Occipital lobe (tissue), 3 donors: ENCODE measurements at places on chromosomes 12 and 14.

- DNase-seq, result no peak
Observed at GRCh38 chr12:32281098-32281497, 118.3 kb upstream of the FGD4 start.

DNA sequence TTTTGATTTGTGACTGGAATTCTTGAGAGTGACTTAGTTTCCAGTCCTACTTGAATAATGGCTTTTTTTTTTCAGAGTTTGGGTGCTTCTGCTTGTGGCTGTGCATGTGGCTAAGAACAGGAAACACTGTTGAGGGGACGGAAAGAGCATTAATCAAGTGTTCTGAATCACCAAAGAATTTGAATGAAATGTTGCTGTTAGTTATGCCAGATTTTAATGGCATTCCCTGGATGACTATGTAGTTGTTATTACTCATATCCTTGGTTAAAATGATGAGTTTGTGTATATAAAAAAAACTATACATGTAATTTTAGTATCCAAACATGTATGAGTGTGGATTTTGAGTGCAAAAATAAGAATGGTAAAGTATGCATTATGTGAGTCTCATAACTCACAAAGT lies 347.9 kb downstream of the BCAT1 start:
- no peak for DNase-seq

- DNase-seq, result no peak
Observed at GRCh38 chr12:98294051-98294805, 221.2 kb upstream of the TMPO start.

DNA sequence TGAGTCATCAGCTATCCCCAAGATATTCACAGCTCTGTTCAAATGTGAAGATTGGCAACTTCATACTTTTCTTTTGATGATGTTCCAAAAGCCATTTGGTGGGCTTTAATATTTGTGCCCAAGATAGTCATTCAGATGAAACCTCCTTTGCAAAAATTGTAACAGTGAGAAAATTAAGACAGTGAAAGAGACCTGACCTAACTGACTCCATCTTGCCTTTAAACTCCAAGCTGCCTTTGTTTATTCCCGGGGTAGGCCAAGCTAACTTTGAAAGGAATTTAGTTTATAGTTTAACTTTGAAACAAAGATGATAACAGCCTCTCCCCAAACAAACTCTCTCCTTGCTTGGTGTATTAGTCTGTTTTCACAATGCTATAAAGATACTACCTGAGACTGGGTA lies 221.1 kb downstream of the KTN1 start:
- DNase-seq, result no peak

- peak; percentile 49 for DNase-seq
Observed at GRCh38 chr12:29782285-29782870, 1.4 kb downstream of the TMTC1 start.

GRCh38 chr12:77319166-77319565 lies 253.8 kb upstream of the E2F7 start:
- DNase-seq, result no peak

DNA sequence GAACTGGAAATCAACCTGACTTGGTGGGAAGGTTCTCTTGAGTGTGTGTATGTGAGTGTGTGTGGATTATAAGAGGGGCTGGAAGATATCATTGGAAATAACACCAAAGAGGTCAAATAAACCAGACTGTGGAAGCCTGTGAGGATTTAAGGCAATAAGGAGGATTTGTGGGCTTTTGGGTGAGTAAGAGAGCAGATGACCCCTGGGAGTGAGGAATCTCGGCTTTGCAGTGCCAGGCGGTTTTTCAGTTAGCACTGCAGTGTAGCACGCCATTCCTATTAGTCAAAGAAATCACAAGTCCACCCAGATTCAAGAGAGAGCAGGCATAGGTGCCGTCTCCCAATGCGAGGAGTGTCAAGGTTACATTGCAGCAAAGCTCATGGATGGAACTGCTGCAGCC lies 63.3 kb downstream of the CALM1 start:
- DNase-seq, result no peak

- DNase-seq, result no peak
Observed at GRCh38 chr14:84643446-84643845, 886.5 kb upstream of the FLRT2 start.

- DNase-seq, result no peak
Observed at GRCh38 chr14:97874394-97874793, 1077.2 kb downstream of the VRK1 start.

GRCh38 chr14:56561606-56562005 lies 18.0 kb upstream of the TMEM260 start:
- DNase-seq, result no peak

DNA sequence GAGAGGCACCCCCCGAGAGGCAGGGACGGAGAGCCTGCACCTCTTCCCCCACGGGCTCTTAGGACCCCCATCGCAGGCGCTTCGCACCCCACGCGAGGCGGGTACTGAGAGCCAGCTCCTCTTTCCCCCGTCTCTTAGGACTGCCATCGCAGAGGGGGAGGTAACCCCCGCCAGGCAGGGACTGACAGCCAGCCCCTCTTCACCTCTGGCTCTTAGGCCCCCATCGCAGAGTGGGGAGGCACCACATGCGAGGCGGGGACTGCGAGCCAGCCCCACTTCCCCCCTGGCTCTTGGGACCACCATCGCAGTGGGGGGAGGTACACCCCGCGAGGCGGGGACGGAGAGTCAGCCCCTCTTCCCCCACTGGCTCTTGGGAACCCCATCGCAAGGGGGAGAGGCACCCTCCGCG lies 46.1 kb downstream of the DDX11 start:
- DNase-seq, result no peak

GRCh38 chr12:117606945-117607344 lies 245.5 kb upstream of the NOS1 start:
- DNase-seq, result no peak

DNA sequence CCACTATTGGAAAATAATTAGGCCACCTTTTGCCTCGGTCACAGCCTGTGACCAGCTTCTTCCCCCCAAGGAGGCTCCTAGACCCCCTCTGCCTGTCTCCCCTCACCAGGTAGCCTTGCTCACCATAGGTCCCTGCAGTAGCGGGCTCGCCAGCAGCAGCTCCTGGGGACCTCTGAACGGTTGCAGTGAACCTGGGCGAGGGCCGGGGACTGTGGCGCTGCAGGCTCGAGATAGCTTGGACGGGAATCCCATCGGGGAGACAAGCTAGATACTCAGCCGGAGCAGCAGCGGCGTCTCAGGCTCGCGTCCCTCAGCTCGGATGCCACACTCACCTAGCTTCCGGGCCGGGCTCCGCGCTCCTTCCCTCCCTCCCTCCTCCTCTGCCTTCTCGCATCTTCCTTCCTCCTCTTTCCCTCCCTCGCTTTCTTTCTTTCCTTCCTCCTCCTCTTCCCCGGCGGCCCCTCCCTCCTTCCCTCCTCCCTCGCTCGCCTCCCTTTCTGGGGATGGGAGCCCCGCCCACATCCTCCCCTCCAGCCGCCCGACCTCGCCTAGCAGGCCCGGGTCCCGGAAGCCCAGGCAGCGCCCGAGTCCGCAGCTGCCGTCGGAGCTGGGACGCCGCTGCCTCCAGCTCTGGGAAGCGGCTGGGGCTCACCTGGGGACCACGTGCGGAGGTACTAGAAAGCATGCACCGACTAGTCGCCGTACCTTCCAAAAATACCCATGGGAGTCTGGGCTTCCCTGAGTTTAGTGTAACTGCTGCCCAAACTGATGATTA lies at the start of gene BMP4:
Gene BMP4, minus strand, starts transcription at position 399 of the 775 bp plus-strand sequence. CDS start 4,603 bp downstream, outside the sequence.
- no peak for DNase-seq

DNA sequence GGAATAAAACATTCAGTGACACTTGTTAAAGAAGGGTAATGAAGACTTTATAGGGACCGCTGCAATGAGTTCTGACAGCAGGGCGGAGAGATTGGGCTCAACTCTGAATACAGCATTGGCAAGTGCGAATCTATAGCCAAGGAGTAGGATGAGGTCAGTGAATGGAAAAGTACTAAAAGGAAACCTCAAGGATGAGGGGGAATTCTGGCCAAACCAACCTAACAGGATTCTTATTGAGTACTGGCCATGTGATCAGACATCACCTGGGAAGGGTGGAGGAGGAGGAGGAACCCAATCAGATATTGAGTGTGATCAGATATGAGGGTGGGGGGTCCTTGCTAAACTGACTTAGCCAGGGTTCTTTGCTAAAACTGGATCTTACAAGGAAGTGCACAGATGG lies 31.0 kb downstream of the DRAM1 start:
- DNase-seq, result no peak

GRCh38 chr14:86153480-86153879 lies 623.5 kb downstream of the FLRT2 start:
- no peak for DNase-seq

DNA sequence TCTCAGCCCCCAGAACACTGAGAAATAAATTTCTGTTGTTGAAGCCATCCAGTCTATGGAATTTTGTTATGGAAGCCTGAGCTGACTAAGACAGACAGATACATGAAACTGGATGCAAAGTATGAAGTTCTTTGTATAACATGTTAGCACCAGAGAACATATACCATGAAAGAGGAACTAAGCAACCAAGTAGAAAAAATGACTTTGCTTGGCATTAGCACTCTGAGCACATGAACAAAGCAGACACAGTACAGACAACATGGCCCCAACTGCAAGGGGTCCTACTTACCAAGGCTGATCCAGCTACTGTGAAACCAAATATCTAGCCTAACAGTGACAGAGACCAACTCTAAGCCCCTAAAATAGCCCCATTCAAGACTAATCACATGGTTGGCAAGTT lies 13.8 kb downstream of the EXOC5 start:
- DNase-seq, result no peak

DNA sequence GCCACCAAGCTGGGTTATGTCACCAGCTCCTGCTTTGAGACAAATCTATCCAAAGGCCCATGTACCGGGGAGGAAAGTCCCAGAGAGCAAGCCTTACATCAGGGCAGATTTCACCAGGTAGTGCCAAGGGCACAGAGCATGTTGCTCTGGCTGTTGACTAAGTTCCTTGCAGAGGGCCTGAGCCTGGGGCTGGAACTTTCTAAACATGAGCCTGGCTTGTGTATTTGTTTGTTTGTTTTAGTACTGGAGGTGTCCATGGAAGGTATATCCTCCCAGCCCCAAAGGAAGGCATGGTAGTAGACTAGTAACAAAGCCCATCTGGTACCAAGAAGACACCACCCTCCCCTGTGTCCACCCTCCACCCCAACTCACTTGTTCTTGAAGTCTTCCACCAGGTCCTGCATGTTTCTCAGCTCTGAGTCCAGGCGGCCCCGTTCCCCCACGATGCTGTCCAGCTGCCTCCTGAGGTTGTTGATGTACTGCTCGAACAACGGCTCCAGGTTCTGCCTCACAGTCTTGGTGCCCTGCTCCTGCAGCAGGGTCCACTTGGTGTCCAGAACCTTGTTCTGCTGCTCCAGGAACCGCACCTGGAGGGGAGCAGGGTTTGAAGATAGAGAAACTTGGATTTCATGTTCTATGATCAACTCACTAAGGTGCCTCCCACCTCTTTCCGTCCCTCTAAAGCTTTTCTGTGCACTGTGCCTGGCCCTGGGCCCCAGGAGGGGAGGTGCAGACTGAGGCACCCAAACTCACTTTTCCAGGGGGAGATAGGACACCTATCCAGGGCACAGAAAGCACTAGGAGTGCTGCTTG lies 1.4 kb downstream of the KRT5 start:
- DNase-seq, result no peak

DNA sequence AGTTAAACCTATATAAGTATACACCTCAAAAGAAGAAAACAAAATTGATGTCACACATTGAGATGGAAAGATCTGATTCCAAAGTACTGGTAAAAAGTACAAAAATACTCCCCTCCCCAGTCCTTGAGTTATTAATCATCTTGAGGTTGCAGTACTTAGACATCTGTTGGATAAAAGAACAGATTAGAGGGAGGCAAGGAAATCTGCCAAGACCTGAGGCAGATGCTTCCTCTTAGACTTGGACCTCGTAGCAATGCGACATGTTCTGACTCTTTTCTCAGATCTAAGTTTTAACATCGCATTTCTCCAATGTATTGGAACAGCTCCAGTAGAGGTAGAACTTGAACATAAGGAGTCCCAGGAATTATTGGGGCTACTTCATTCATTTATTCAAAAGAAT lies 187.9 kb upstream of the GRIN2B start:
- DNase-seq, result no peak

DNA sequence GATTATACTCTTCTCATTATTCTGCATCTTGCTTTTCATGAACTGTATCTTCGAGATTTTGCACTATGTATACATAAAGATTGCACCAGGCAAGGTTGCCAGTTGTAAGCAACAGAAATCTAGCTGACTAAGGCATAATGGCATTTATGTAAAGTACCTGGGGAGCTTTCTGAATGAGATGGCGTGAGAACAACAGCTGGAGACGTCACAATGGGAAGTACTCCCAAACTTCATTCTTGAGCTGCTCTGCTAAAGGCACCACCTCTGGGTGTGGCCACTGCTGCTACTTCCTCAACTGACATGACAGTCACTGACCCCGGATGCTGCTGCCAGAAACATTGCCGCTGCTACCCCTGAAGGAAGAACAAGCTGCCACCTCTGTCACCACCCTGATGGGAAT lies 220.7 kb downstream of the NOVA1 start:
- no peak for DNase-seq

DNA sequence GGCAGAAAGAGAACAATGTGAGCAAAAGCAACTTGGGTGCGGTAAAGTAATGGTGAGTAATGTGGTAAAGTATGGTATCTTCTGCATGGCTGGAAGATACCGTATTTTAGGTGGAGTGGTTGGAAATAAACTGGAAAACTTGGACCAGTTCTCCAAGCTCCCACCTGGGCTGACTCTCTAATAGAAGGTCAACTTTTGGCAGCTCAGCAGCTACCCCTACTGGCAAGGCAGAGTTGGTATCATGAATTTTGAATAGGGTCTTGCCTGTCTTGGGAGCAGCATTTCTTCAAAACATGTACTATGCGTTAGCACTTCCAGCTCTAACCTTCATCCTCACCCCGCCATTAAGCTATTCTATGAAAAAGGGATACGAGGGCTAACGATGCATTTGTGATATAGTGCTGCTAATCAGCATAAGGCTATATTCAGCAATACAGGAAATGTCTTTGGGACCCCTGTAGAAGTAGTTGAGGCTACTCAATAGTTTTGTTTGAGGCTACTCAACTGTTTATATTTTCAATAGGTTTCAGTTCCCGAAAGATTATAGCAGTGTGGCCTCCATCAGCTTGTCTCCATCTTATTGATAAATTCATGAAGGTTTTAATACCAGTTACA lies 276.3 kb upstream of the FAR2 start:
- DNase-seq, result peak; percentile 15

DNA sequence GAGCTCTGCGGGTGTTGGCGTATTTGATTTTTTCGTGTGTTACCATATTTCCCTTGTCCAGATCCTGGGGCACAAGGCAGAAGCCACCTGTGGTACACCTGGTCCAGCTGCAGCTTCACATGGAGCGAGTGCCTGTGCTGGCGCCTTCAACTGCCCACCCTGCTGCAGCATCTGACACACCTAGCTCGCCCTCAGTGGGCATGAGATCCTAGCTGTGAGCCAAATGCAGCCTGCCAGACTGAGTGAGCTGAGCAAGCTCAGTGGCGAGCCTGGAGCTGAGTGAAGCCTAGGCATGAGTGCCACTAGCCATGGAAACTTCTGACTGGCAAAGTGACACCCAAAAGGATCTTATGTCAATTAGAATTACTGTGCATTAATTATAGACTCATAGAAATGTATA lies 1226.8 kb upstream of the FLRT2 start:
- no peak for DNase-seq

GRCh38 chr12:11822081-11822834 lies 172.8 kb downstream of the ETV6 start:
- DNase-seq, result no peak

GRCh38 chr12:106954462-106955376 lies 988 bp upstream of the TMEM263 start:
- no peak for DNase-seq
